T-helper 17 cell (primary cell): ENCODE measurements at places on chromosomes 7 and 10.

GRCh38 chr10:130301021-130301892, 165.1 kb downstream of the GLRX3 start:
- peak; percentile 18 for DNase-seq

DNA sequence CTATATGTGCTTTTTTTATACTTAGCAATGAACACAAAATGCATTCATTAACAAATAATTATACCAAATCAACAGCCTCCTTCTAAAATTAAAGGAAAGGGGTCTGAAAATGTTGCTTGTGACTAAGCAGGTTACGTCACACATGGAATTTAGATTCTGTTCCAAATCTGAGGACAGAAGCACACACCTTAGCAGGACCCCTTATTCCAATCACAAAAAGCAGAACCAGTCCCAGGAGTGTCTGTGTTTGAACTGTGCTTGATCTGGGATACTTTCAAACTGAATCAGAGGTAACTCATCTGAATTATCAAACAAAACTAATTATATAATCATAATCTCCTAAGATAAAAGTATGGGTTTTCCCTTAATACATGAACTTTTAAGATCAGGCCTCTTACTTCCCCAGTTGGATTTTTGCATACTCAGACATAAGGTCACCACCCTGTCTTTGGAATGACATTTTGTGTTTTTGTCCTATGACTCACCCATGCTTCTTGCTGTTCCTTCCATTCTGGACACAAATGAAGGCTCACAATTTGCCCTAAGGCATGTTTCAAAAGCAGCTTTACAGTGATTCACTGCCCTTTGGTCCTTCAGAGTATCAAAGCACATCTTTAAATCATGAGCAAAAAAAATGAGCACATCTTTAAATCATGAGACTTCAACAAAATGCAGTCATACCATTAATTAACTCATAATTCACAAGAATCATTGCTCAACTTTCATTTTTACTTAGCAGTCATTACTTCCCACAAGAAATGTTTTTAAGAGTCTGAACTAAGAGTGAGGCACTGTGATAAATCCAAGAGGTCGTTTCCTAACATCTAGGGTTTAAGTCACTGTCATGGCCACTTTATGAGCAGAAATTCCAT, 35.5 kb downstream of the SEMA3C start:
- DNase-seq, result no peak

GRCh38 chr10:132687893-132688579, 97.9 kb downstream of the NKX6-2 start:
- no peak for DNase-seq

GRCh38 chr10:109737626-109738025, 185.7 kb downstream of the XPNPEP1 start:
- no peak for DNase-seq

- no peak for DNase-seq
These were observed 172.5 kb downstream of the CCDC7 start for GRCh38 chr10:32618482-32618881.

GRCh38 chr10:61897671-61898434, 3.6 kb upstream of the ARID5B start:
- DNase-seq, result no peak

DNA sequence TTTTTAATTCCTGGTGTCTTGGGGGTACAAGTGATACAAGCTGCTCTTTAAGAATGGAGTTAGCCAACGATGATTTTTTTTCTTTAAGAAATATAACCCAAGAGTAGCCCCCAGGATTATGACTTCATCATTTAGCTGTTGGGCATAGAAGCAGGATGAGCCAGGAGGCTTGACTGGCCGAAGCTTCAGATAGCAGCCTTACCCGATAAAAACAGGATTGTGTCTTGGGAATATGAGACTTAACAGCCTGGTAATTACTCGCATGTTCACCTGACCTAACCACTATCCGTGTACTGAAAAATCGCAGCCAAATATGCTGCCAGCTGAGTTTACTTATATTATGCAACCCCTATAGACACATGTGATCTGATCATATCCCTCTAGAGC, 346.0 kb upstream of the BMPER start:
- DNase-seq, result no peak

GRCh38 chr10:35835545-35835944, 193.4 kb upstream of the FZD8 start:
- no peak for DNase-seq

DNA sequence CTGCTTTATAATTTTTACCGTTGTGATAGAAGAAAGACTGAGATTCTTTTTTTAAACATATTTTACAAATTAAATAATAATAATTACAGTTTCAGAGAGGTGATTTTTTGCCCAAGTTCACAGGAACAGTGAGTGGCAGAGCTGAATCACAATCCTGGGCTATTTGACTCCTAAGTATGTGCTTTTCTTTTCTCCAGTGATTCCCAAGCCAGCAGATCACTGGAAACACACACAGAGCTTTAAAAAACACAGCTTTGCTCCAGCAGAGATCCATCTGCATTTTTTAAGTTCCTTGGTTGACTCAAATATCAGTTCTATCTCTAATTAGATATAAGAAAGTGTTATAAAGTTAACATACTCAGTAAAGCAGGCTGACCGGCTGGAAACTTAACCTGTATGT, 69.0 kb downstream of the AHR start:
- no peak for DNase-seq

GRCh38 chr7:23546897-23547572, 15.3 kb upstream of the TRA2A start:
- peak; percentile 40 for DNase-seq

GRCh38 chr7:70143075-70144044, 545.1 kb downstream of the AUTS2 start:
- DNase-seq, result no peak

DNA sequence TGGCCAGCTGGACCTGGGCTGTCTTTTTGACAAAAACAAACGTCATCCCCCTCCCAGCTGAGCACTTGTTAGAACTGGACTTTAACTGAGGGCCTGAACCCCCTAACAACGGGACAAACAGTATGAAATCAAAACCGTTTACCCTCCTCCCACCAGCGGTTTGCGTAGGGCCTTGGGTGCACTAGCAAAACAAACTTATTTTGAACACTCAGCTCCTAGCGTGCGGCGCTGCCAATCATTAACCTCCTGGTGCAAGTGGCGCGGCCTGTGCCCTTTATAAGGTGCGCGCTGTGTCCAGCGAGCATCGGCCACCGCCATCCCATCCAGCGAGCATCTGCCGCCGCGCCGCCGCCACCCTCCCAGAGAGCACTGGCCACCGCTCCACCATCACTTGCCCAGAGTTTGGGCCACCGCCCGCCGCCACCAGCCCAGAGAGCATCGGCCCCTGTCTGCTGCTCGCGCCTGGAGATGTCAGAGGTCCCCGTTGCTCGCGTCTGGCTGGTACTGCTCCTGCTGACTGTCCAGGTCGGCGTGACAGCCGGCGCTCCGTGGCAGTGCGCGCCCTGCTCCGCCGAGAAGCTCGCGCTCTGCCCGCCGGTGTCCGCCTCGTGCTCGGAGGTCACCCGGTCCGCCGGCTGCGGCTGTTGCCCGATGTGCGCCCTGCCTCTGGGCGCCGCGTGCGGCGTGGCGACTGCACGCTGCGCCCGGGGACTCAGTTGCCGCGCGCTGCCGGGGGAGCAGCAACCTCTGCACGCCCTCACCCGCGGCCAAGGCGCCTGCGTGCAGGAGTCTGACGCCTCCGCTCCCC, at the start of gene IGFBP1:
IGFBP1 (plus strand) TSS at position 304 of the 808 bp plus-strand sequence; CDS start at position 469, 165 bp downstream.
- DNase-seq, result no peak

DNA sequence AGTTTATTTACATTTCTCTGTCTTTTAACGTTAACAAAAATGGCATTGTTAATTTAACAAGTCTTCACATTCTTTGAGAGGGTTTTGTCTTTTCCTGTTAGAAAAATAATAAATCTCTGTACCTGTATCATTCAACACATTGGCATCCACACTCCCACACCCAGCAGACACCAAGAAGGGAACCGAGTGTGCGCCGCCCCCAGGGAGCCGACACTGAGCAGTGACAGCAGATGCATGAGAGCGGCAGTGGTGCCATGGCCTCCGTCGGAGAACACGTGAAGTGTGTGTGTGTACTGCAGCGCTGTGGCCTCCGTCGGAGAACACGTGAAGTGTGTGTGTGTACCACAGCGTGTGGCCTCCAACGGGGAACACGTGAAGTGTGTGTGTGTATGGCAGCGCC, 63.3 kb downstream of the DYNC2I1 start:
- no peak for DNase-seq

- DNase-seq, result no peak
These were observed 32.6 kb upstream of the AP5Z1 start for GRCh38 chr7:4742852-4743251.

DNA sequence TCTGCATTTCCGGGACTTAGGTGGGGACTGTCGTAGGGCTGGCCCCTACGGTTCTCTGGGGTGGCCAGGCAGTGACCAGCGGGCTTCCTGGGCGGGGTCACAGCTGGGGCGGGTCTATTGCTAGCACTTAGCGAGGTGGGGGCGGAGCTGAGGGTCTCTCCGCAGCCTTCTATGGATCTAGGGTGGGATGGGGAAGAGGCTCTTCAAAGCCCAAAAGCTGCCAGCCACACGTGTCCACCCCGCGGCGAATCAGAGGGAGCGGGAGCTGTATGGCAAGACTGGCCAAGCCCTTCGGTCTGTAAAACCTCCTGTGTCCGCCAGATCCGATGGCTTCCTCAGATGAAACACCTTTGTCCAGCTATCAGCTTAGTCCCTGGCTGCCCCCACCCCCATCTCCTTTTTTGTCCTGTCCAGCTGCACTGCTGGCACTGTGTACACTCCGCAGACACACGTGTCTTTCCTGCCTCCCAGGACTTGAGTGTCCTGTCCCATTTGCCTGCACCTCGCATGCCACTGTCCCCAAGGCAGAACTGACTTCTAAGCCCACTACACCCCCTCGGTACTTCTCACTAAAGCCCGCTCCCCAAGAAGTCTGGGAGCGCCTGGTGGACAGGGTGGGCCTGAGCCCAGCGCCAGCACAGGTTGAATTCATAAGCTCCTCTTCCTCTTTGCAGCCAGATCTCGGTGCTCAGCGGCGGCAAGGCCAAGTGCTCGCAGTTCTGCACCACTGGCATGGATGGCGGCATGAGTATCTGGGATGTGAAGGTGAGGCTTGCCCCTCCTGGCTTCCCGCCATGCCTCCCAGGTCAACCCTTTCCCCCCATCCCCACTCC, 14.8 kb downstream of the PDAP1 start:
- DNase-seq, result no peak

DNA sequence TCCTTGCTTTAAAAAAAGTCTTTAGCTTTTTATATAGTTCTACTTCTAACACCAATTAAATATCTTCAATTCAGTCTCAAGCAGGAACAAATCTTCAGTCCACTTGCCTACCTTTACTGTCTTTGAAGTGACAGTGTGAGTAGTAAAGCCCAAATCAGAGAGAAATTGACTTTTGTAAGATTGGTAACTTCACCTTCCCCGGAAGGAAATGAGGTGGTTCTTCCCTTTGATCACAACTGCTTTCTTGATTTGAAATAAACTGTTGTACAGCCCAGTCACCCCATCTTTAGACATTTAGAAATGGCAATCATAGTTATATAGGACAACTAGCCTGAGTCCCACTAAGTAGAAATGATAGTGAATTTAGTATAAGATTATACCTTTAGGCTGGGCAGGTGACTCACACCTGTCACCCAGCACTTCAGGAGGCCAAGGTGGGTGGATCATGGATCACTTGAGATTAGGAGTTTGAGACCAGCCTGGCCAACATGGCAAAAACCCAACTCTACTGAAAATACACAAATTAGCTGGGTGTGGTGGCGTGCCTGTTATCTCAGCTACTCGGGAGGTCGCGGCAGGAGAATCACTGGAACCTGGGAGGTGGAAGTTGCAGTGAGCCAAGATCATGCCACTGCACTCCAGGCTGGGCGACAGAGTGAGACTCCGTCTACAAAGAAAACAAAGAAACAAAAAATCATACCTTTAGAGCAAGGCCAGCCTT, 4.7 kb downstream of the FAS start:
- no peak for DNase-seq

- DNase-seq, result no peak
These were observed 161.0 kb downstream of the SEM1 start for GRCh38 chr7:96548664-96549063.

DNA sequence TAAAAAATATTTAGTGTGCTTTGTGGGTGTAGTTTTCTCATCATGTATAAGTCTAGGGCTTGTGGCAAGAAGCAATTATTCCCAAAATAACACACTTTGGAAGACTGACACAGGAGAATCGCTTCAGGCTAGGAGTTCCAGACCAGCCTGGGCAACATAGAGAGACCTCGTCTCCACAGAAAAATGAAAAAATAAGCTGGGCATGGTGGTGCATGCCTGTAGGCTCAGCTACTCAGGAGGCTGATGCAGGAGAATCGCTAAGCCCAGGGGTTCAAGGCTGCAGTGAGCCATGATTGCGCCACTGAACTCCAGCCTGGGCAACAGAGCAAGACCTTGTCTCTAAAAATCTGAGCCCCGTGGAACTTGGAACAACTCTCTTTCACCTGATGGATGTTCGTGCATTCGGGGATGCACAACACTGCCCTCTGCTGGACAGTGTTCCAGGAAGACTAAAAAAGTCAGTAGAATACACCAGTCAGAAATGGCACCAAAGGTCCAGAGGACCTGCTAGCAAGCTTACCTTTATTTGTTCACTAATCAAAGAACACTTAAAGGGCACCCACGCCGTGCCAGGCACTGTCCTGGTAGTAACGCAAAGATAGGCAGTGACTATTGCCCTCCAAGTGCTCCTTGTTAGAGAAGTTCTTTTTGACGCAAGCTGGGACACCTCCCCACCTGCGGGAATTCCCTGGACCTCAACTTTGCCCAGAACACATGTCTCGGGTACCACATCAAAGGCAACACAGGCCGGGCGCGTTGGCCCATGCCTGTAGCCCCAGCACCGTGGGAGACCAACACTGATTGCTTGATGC, 81.9 kb upstream of the CALN1 start:
- no peak for DNase-seq

GRCh38 chr7:26157520-26158105, 5.6 kb downstream of the NFE2L3 start:
- no peak for DNase-seq

DNA sequence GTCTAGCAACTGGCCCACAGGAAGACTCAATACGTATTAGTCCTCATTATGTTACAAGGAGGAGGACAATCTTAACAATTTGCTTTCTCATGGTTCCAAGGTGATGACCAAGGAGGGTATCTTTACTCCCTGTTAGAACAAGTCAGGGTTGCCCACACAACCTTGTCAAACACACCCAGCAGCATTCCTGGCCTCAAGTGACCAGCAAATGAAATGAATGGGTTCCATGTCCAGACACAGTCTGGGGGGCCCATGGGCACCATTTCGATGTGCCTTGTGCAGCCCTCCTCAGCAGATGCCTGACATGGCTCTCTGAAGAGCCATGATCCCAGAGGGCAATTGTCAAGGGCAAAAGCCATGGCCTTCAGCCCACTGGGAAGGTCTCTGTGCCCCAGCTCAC, 40.8 kb downstream of the ANXA8 start:
- no peak for DNase-seq

DNA sequence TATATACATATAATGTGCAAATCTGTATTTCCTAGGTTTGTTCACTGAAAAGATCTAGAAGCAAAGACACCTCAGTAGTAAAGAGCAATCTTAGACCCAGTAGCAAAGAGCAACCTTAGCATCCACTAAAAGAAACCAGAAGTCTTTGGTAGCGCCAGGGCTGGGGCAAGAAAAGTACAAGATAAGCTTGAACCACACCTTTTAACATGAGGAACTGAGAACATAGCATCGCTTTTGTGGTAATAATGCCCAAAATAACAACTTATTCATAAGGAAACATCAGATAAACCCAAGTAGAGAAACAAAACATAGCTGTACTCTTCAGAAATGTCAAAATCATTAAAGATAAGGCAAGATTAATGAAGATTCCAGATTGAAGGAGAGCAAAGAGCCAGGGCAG, 173.4 kb downstream of the IMMP2L start:
- no peak for DNase-seq
